ENCODE measurements at places on chromosomes 6 and 20.

DNA sequence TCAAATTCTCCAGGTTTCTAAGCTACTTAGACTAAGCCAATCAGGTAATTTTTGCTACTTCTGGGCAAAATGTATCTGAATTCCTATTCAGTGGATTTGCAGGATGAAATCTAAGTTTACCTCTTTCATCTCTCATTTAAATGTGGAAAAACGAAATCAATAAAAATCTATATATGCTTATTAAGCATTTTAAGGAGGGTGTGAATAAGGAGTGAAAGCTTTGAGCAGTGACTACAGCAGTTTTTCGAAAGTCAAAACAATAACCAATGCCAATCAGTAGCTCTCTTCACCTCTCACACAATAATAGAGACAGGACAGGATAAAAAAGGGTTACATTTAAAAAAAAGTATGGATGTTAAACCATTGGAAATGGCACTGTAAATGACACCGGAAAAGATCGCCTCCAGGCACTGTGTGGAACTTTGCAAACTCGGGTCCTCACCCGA lies 476 bp upstream of the BCKDHB start:
- DNase-seq: no peak

DNA sequence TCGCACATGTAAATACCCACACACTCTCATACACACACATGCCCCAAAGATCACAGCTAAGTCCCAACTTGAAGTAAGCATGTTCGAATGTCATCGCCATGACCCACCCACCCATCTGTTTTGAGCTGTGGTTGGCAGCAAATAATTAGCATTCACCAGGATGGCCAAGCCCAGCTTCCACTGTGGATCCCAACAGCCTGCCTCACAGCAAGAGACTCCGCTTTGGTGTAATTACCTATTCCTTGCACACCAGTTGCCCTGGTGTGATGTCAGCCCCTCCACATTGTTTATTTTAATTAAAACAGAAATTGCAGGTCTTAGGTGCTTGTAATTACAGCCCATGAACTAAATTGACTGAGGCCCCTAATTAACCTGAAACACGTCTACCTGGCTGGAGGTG lies 81.1 kb downstream of the MAFB start:
- no peak for DNase-seq

- DNase-seq: no peak
These were observed 146.4 kb downstream of the TAF4 start for GRCh38 chr20:61919239-61919638.

GRCh38 chr6:77292564-77293546 lies 170.4 kb downstream of the HTR1B start:
- no peak for DNase-seq

- DNase-seq: no peak
These were observed 141.4 kb downstream of the MAFB start for GRCh38 chr20:40547483-40548091.

DNA sequence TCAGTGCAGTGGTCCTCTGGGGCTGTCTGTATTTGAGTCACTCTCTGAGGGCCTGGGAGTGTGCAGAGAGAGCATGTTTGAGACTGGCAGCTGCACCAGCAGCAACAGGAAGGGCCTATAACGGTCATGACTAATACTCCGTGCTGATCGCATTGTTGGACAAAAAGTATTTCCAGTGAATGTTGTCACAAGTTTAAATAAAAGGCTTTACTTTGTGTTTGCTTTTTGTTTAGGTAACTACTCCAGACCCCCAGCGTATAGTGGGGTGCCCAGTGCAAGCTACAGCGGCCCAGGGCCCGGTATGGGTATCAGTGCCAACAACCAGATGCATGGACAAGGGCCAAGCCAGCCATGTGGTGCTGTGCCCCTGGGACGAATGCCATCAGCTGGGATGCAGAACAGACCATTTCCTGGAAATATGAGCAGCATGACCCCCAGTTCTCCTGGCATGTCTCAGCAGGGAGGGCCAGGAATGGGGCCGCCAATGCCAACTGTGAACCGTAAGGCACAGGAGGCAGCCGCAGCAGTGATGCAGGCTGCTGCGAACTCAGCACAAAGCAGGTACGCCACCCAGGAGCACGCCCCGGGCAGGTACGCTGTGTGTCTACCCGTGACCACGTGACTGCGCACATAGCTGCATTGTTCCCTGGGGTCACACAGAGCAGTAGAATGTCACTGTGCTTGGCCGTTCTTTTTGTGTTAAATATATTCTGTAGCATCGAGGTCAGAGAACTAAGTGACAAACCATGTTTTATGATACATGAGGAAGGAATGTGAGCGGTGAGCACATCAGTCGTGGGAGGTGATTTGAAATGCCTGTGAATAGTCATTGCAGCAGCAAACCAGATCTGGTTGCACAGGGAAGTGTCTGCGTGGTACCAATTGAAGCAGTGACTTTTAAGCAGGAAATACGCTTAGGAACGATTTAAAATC lies 174.7 kb downstream of the TMEM242 start:
- DNase-seq: no peak

GRCh38 chr20:23007462-23007861 lies 27.6 kb upstream of the SSTR4 start:
- DNase-seq: no peak

- DNase-seq: no peak
These were observed 241.1 kb upstream of the TSHZ2 start for GRCh38 chr20:52731093-52731492.

DNA sequence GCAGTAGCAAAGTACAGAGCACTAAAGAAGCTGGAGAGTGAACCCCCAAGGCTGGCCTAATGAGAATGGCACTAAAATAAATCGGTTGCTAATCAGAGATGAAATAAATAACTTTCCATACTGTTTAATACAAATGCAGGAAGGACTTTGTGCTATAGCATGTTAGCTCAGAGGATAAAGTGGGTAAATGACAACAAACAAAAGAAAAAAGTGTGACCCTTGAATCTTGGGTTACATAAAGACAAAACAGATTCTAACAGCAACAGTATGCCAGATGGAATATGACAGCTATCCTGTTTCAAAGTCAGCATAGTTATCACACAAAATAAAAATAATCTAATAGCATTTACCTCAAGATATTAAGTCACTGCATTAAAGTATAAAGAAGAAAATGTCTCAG lies 622.7 kb downstream of the PHF3 start:
- no peak for DNase-seq

DNA sequence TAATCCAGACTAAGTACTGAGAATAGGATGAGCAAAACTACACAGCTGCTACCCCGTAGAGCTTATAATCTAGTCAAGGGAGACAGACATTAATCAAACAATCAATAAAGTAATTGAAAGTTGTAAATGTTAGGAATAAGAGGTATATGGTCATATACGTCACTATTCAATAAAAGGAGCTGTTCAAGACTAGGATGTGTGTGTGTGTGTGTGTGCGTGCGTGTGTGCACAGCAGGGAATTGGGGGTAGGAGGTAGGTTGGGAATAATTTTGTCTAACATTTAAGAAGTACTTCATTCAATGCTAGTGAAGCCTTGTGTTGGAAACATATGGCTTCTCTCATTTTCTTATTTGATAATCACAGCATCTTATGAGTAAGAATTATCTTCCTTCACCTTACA lies 41.8 kb downstream of the SESN1 start:
- no peak for DNase-seq

DNA sequence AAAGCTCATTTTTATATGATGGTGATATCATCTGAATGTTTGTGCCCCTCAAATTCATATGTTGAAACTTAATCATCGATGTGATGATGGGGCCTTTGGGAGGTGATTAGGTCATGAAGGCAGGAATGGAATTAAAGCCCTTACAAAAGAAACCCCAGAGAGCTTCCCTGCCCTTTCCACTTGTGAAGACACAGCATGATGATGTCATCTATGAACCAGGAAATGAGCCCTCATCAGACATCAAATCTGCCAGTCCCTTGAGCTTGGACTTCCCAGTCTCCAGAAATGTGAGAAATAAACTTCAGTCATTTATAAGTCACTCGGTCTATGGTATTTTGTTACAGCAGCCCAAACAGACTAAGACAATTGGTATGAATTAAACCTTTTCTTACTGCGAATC lies 153.1 kb downstream of the MYB start:
- DNase-seq: no peak

- DNase-seq: peak; percentile 53
These were observed 45.9 kb upstream of the TAB2 start for GRCh38 chr6:149271348-149272340.

- DNase-seq: no peak
These were observed 45.1 kb downstream of the EPB41L2 start for GRCh38 chr6:131017962-131018361.

GRCh38 chr6:77324866-77325265 lies 138.4 kb downstream of the HTR1B start:
- no peak for DNase-seq

DNA sequence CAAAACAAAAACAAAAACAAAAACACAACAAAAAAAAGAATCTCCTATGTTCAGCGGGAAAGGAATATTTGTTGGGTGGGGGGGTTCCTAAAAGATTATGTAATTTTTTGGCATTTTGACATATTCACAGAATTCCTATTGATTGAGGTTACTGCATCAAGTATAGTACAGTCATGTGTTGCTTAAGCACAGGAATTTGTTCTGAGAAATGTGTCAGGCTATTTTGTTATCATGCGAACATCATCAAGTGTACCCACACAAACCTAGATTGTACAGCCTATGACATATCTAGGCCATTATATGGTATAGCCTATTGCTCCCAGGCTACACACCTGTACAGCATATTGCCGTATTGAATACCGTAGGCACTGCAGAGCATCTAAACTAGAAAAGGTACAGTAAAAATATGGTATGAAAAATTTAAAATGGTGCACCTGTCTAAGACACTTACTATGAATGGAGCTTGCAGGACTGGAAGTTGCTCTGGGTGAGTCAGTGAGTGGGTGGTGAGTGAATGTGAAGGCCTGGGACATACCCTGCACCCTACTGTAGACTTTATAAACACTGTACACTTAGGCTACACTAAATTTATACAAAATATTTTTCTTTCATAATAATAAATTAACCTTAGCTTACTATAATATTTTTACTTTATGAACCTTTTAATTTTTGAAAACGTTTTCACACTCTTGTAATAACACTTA lies 110.6 kb downstream of the CDKAL1 start:
- DNase-seq: no peak

GRCh38 chr6:107715550-107716321 lies 108.4 kb downstream of the SCML4 start:
- DNase-seq: no peak

GRCh38 chr6:16432075-16433032 lies 194.0 kb downstream of the GMPR start:
- no peak for DNase-seq

GRCh38 chr6:148780918-148781436 lies 34.1 kb downstream of the UST start:
- DNase-seq: no peak

DNA sequence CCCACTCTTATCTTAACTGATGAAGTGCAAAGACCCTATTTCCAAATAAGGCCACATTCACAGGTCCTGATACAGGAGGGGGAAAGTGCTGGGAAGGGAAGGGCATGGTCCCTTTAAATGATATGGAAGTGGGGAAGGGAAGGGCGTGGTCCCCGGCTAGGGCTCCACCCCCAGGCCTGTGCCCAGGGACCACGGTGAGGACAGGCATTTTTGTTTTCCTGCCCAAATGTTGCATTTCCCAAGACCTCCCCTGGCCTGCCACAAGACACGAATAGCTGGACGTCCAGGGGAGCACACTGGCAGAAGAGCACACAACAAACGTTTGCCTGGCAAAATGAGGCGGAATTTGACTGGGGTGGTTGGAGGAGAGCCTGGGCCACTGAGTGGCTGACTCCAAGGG lies 16.1 kb upstream of the HFE start:
- DNase-seq: no peak

DNA sequence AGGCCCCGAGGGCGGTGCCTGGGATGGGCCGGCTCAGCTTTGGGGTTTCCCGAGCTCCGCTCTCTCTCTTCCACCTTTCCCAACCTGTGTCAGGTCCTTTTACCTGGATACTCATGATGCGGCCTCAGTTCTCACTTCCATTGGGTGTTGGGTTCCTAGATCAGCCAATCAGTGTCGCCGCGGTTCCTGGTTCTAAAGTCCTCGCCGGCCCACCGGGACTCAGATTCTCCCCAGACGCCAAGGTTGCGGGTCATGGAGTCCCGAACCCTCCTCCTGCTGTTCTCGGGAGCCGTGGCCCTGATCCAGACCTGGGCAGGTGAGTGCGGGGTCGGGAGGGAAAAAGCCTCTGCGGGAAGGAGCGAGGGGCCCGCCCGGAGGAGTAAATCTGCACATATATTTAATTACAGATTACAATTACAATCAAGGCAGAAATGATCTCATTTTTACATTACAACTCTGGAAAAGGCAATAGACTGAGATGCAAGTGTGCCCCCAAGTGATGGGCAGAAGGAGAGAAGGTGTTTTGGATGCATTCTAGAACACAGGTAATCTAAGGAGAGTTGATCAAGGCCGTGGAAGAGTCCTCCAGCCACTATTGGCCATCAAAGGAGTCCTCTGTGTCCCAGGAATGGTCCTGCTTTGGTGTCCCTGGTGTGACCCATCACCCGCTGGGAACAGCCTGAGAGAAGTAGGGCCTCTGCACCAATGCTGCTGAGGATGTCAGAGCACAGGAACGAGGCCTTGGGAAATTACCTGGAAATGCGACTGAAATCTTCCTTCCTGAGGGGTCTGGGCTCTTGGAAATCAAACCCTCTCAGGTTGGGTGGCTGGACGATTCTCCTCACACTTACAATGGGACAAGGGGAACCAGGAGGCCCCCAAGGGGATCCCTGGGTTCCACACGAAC lies 34.7 kb upstream of the MICB start:
- DNase-seq: peak; percentile 85

Data from stimulated activated CD8-positive, alpha-beta memory T cell treated with anti-CD3 and anti-CD28 coated beads, Interleukin-4, amount 100 ng/mL, for 1 hour (primary cell).